Hepatocyte (in vitro differentiated cells): ENCODE measurements at places on chromosomes 7 and 10.

- H3K4me1 ChIP-seq: peaks cover 35% of the 10 kb centered on the region
- peak within 1 kb of the TSS; percentile 82 for H3K27ac ChIP-seq
These were observed at the start of gene BLNK for GRCh38 chr10:96271016-96271815. Gene BLNK (minus strand): TSS chr10:96271569. CDS start chr10:96271398, 171 bp downstream.

DNA sequence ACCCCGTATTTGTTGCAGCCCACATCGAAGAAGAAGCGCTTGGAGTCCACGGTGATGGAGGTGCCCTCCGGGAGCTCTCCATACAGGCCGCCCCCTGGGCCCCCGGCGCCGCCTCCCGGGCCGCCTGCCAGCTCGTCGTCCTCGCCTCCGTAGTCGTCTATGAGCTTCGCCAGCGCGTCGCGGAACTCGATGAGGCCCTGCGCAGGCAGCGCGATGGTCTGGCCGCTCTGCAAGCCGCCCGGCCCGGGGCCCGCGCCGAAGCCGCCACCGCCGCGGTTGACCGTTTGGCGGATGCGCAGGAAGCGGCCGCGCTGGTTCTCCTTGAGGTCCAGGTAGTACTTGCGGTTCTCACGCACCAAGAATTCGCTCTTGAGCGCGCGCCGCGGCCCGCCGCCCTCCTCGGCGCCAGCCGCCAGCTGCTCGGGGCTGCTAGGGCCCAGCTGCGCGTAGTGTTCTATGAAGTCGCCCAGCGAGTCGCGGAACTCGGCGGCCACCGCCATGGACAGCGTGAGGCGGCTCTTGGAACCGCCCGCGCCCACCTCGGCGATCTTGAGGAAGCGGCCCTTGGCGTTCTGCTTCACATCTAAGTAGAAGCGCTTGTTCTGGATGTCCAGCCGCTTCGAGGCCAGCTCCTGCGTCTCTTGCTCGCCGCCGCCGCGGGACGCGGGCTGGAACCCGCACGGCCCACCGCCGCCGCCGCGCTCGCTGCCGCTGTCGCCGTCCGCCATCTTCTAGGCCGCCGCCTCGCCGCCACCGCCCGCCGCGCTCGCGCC is 523 bp downstream of the PURB start:
- peaks cover 43% of the 10 kb centered on the region for H3K4me1 ChIP-seq
- H3K36me3 ChIP-seq: no peaks in the 10 kb centered on the region
- H3K27ac ChIP-seq: peak overlapping the region; percentile 100

GRCh38 chr10:108904163-108904838 is 1019.0 kb downstream of the XPNPEP1 start:
- no peaks in the 10 kb centered on the region for H3K36me3 ChIP-seq
- no peak for DNase-seq
- no peaks in the 10 kb centered on the region for H3K27me3 ChIP-seq
- no peak overlapping the region for H3K4me3 ChIP-seq
- H3K4me1 ChIP-seq: no peaks in the 10 kb centered on the region

DNA sequence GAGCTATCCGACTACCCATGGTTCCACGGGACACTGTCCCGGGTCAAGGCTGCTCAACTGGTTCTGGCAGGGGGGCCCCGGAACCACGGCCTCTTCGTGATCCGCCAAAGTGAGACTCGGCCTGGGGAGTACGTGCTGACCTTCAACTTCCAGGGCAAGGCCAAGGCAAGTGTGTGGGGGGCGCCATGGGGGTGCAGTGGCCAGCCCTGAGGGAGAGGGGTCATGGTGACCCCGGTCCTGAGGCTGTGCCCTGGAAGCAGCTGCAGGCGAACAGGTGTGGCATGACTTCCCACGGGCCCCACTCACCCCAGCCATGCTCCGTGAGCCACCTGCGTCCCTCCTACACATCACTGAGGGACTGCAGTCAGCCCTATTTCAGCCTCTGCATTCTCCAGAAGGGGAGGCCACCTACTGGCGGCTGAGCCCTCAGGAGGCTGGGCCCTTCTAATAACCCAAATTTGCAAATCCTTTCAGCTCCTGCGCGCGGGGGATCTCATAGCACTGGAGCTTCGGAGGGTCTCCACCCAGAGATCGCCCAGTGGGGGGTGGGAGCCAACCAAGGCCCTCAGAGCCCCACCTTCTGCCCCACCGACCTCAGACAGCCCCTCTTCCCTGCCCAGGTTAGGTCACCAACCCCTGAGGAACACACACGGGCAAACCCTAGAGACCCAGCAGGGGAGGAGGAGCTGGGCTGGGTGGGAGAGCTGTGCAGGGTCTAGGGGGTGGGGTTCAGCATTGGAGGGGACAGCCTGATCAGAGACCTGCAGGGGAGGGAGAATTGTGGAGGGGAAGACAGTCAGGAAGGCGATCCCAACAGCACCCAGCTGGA is 30.8 kb downstream of the SH2B2 start:
- no peak for DNase-seq
- H3K4me1 ChIP-seq: no peaks in the 10 kb centered on the region
- H3K27ac ChIP-seq: no peak overlapping the region
- H3K27me3 ChIP-seq: no peaks in the 10 kb centered on the region
- no peak overlapping the region for H3K4me3 ChIP-seq

GRCh38 chr10:57017356-57018037 is 656.4 kb upstream of the ZWINT start:
- no peak overlapping the region for H3K27ac ChIP-seq
- H3K27me3 ChIP-seq: no peaks in the 10 kb centered on the region
- H3K4me3 ChIP-seq: no peak overlapping the region
- no peaks in the 10 kb centered on the region for H3K36me3 ChIP-seq

- peak overlapping the region; percentile 42 for H3K27ac ChIP-seq
- no peaks in the 10 kb centered on the region for H3K36me3 ChIP-seq
- H3K4me3 ChIP-seq: no peak overlapping the region
- DNase-seq: peak; percentile 32
- H3K4me1 ChIP-seq: peaks cover 24% of the 10 kb centered on the region
These were observed 20.2 kb upstream of the SLC35G1 start for GRCh38 chr10:93873420-93874115.

- no peaks in the 10 kb centered on the region for H3K27me3 ChIP-seq
- no peak overlapping the region for H3K4me3 ChIP-seq
- peaks cover 7% of the 10 kb centered on the region for H3K4me1 ChIP-seq
- DNase-seq: no peak
These were observed 185.1 kb upstream of the KLF6 start for GRCh38 chr10:3969876-3970666.

DNA sequence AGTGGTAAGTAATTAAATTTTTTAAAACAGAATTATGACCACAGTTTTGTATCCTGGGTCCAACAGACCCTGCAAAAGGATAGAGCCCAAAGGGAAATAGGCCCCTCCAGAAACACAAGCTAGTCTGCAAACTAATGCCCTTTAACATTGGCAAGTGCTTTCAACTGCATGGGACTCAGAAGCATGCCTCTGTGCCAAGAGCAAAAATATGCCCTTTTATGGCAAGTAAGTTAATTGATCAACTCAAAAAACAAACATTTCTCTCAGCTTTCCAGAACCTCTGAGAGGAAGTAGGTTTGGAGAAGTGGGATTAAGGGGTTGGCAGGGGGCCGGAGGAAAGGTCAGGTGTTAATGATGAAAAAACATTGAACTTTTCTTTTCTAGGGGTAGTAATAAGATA is 186.6 kb upstream of the PRSS1 start:
- H3K36me3 ChIP-seq: no peaks in the 10 kb centered on the region
- no peaks in the 10 kb centered on the region for H3K4me1 ChIP-seq
- H3K27ac ChIP-seq: no peak overlapping the region
- H3K4me3 ChIP-seq: no peak overlapping the region

GRCh38 chr7:81198766-81199165 is 279.9 kb upstream of the SEMA3C start:
- no peaks in the 10 kb centered on the region for H3K27me3 ChIP-seq
- H3K4me1 ChIP-seq: no peaks in the 10 kb centered on the region
- no peak for DNase-seq
- no peak overlapping the region for H3K27ac ChIP-seq

DNA sequence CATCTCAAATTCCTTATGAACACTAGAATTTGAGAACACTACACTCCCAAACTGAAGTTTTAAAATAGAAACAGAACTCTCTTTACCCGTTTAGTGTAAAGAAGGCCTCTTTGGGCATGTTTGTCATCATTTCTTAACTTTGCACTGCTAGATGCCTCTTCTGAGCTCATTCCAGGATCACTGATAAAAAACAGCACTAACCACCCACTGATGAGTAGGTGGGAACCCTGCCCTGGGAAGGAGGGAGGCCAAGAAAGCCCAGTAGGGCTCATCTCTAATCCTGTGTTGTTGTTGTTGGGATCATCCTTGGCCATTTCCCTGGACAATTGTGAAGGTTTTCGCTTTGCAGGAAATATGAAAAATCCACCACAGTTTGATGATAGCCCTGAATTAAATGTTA is 68.2 kb downstream of the CUBN start:
- H3K27me3 ChIP-seq: no peaks in the 10 kb centered on the region
- no peaks in the 10 kb centered on the region for H3K36me3 ChIP-seq
- no peak for DNase-seq

DNA sequence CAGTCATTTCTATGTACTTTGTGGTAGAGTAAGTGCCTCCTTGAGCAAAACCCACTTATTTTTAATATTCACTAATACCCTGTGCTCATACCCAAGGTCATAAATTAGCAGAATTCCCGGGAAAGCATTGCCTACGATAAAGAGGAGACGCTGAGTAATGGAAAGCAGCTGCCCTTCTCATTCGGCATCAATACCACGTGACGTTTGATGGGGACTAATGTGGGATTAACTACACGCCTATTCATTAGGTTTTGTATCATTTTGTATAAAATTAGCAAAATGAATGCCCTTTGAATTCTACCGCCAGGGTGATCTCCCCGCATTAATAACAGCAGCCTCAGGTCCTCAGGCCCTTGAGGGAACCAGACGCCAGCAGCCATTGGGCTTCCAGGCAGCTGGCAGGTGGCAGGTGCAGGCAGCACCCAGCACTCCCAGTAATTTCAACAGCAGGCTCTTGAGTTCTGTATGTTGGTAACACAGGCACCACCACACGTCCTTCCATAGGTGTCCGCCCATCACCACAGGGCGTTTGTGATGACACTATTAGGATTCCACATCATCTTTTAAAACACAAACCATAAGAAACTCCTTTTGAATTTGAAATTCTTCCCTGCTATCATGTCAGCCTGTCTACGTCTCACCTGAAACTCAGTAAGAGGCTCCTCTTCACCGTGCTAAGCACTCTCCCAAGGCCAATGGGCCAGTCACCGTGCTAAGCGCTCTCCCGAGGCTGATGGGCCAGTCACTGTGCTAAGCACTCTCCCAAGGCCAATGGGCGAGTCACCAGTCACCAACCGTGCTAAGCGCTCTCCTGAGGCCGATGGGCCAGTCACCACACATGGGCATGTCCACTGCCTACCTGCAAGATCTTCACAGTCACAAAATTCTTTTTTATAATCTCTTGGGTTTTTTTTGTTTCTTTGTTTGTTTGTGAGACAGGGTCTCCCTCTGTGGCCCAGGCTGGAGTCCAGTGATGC is 509.4 kb downstream of the PTPRN2 start:
- H3K4me1 ChIP-seq: no peaks in the 10 kb centered on the region
- no peaks in the 10 kb centered on the region for H3K36me3 ChIP-seq
- H3K27me3 ChIP-seq: no peaks in the 10 kb centered on the region
- DNase-seq: no peak
- H3K27ac ChIP-seq: no peak overlapping the region
